Thymus (tissue), 14 donors: ENCODE measurements at places on chromosomes 3 and 15.

DNA sequence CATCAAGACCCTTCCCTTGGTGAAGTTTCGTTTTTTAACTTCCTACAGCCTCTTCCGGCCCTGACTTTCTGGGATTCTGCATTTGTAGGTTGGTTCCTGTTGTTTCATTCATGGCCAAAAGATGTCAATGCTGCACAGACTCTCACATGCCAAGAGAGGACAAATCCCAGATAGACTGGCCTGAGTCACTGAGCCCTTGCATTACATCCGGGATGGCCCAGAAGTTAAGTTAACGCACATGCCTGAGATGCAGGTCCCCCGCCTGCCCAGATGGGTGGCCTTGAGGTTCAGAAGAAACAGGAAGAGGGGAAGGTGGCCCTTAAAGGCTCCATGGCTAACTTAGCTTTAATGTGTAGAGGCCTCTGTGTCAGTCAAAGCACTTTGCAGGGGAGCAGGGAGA, 51.6 kb upstream of the SRGAP3 start:
- no peak for DNase-seq

DNA sequence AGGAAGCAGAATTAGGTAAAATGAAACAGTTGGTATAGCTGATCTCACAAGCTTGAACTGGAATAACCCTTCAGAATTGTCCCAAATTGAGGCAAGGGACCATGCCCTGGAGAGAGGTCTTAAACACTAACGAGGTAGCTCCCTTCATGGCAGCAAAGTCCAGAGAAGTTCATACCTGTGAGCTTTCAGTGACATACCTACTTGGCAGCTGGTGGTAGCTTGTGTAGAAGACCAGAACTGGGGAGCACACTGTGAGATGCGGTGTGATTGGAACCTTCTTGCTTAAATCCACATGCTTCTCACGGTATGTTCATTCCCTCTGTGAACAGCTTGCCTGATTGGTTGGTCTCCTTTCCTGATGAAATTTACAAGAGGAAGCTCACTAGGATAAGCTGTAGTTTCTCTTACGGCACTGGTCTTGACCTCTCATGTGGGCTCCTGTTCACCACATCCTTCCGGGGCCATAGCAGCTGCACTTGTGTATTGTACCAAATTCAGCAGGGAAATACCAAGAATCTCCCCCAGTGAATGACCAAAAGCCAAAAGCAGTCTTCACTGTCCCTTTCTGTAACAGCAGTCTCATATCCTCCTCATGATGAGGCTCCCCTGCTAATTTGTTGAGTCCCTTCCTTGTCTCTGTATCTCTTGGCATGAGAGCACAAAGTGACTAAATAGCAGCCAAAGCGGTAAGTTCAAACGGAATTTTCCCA, 483.7 kb upstream of the FRG2C start:
- DNase-seq = no peak

GRCh38 chr3:134791992-134792391, 3.1 kb upstream of the EPHB1 start:
- no peak for DNase-seq

- DNase-seq = no peak
Measured at GRCh38 chr3:135690664-135691063, 274.9 kb upstream of the PPP2R3A start.

DNA sequence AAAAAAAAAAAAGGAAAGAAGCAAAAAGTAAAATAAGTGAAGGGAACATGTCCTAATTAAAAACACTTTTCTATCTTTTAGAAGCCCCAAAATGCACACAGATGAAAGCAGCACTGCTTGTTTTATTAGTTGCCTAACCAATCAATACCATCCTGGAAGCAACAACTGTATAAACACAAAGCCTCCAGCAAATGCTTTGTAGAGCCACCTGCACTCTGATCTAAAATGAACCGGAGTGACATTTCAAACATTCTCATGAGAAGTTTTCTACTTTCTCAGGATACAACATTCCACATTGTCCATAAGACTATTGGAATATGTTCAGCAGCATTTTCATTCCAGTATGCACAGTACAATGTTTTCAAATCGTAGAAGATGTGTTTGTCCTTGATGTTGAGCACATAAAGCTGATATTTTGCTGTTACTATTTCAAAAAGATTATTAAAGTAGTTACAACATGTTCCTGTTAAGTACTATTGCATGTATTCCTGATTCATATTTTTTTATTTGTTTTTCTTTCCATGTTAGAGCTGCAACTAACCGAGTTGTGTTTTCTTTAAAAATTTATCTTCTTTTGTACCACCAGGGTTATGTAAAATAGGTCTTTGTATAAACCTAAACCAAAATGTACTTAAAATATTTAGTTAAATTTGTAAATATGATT, 50.3 kb upstream of the PLSCR5 start:
- DNase-seq = no peak

DNA sequence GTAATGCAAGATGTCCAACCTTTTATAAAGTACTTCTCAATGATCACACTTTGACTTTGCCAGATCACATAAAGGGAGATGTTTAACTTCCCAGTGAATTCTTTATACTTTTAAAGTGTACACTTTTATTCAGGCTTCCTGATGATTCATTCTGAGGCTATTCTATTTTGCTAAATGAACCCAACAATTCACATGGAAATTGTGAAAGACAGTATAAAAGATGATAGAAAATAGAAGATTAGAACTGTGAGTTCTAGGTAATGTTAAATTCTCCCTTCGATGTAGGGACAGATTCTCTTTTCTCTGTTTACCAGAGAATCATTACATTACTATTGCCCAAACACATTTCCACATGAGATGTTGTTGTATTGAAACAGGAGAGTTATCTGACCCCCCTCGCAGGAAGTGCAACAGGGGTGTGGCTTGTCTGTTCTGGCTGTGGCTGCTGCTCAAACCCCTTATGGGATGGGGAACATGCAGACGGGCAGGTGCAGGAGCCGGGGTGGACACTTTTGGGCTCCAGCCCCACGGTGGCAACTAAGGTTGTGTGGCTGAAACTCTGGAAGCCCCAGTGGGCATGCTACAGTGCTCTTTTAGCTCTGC, 131.3 kb upstream of the LRTM1 start:
- no peak for DNase-seq

DNA sequence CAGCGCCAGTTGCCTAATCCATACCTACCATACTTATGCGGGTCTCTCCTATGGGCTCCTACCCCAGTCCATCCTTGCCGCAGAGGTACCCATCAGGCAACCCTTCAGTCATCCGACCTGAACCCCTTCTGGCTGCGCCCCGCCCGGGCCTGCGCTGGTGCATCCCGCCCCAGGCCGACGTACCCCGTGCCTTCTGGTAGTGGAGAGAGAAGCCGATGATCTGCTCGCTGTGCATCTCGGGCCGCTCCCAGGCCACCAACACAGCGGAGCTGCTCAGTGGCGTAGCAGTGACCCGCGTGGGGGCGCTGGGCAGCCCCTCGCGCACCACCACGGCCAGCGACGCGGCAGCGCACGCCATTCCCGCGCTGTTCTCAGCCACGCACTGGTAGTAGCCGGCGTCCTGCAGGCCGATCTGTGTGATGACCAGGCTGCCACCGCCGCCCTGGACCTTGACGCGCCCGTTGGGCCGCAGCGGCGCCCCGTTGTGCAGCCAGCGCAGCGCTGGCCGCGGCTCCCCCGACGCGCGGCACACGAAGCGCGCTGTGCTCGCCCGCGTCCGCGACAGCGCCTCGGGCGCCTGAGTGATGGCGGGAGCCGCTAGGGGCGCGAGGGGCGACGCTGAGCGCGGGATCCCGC, 17.9 kb upstream of the IGDCC3 start:
- no peak for DNase-seq

DNA sequence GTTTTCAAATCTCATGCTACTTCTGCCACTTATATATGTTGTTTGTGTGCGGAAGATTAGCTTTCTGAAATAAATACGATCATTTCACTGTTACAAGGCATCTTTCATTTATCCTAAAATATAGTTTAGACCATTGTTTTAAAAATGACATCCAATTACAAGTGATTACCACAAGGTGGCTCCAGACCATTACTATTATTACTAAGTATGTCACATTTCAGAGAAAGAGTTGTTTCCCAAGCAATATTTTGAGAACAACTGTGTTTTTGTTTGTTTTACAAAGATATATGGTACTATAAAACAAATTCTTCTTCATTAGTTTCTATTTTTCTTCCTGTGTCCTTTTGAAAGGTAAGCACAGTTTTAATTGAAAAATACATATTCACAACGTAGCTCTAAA, 136.0 kb upstream of the RAP2B start:
- DNase-seq = no peak

- DNase-seq = no peak
Measured at GRCh38 chr15:57010724-57011123, 92.3 kb downstream of the TCF12 start.

DNA sequence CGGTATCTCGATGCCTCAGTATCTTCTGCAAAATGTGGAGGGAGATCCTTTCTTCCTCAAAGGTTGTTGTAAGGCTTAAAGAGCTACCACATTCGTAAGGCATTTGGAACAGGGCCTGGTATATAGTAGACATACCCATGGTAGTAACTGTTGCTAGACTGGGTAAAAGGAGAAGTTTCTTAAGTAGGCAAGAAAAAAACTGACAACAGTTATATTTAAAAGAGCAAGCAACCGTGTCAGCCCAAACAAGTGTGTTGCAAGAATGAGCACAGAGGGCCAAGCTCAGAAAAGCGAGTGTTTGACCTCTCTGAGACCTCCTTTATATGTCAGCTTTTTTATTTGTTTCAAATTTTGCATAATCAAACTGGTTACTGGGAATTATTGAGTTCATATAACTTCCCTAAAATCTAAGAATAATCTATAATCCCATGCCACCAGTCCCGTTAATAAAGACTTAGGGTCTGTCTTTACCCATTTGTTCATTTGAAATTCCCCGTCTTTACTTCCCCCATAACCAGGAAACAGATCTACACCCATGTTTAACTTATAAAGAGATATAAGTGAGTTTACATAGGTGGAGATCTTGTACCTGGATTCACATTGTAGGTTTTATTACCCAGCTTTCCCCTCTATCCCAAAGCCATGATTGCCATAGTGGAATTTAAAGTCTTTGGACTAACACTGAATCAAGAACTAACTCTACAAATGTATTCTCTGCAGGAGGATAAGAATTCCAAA, 7.3 kb downstream of the B3GNT5 start:
- DNase-seq = no peak

- no peak for DNase-seq
Measured at GRCh38 chr3:28103861-28104260, 137.6 kb upstream of the CMC1 start.

- no peak for DNase-seq
Measured at GRCh38 chr3:102525624-102526023, 90.8 kb downstream of the ZPLD1 start.

DNA sequence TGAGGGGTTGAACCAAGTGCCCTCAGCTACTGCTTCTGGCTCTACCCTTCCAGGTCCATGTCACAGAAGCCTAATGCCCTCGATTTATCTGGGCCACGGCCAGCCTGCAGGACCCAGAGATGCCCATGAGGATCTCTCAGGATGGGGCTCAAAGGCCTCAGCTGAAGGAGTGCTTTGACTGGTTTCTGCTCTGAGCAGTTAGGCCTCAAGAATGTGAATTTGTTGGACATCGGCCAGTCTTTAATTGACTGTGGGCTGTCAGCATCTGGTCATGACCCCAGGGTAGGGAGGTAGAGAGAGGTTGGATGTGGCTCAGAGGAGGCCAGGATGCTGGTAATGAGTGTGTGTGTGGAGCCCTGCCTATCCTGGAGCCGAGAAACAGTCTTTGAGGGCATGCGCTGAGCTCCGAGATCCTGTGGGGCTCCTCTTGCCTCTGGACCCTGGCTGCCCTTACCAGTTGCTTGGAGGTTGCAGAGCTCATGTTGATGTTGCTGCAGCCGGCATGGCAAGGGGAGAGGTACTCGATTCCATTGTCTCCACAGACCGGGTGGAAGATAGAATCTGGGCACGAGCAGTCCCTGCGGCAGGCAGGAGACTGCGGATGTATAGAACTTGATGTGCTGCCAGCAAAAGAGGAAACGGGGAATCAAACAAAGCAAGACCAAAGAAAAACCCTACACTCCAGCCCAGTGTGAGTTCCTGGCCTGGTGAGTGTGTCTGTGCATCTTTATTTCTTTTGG, 49.1 kb upstream of the RAB6B start:
- DNase-seq = no peak

DNA sequence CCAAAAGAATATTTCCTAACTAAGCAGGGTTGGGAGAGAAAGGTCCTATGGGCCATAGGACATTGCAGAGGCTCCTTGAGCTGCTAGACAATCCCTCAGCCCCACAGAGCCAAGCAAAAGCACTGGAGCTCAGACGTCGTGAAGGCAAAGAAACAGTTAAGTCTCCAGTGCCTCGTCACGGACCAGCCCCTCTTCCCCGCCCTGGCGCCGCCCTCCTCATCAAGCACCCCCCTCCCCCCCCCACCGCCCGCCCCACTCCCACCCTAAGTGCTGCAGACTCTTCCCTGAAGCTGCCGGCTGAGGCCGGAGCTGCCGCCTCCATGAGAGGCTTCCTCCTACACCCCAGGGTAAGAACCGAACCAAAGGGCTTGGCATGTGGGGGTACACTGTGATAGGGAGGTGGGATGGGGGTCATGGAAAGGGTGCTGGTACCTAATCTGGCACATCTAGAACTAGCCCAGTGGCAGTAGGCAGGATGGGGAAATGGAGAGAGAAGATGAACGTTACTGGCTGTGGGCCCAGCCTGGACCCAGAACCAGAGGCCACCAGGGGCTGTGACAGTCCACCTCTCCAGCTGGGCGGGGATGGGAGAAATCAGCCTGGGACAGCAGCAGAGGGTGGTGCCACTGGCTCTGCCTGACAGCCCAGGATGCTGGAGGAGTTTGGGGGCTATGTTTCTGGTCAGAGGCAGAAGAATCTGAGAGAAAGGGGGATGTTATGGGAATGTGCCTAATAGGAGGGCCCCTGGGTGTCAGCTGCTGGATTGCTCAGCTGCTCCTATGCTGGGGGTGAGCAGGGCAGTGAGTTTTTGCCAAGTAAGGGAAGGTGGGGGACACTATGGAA, at the start of gene MAP1A:
TSS of gene MAP1A (plus strand) at position 255 of the 843 bp plus-strand sequence. CDS start 3,866 bp downstream, outside the sequence.
- no peak for DNase-seq

- no peak for DNase-seq
Measured at GRCh38 chr3:107845380-107846278, 245.2 kb downstream of the CD47 start.

- DNase-seq = no peak
Measured at GRCh38 chr3:138371070-138371965, 22.9 kb downstream of the MRAS start.

- DNase-seq = no peak
Measured at GRCh38 chr3:169886671-169887070, 16.9 kb upstream of the LRRC31 start.

GRCh38 chr15:57902155-57902554, 163.4 kb downstream of the ALDH1A2 start:
- DNase-seq = no peak

- no peak for DNase-seq
Measured at GRCh38 chr3:42562047-42562907, 19.5 kb downstream of the SEC22C start.

- peak; percentile 48 for DNase-seq
Measured at GRCh38 chr3:45832699-45833098, 9.2 kb downstream of the LZTFL1 start.

GRCh38 chr3:193665370-193665989, 72.5 kb downstream of the OPA1 start:
- no peak for DNase-seq

- no peak for DNase-seq
Measured at GRCh38 chr3:16305111-16305541, 40.1 kb downstream of the OXNAD1 start.
